ENCODE measurements at places on chromosomes 12 and 14.
A peak's percentile ranks its signal among the peaks of the same experiment; 100 is the strongest.

DNA sequence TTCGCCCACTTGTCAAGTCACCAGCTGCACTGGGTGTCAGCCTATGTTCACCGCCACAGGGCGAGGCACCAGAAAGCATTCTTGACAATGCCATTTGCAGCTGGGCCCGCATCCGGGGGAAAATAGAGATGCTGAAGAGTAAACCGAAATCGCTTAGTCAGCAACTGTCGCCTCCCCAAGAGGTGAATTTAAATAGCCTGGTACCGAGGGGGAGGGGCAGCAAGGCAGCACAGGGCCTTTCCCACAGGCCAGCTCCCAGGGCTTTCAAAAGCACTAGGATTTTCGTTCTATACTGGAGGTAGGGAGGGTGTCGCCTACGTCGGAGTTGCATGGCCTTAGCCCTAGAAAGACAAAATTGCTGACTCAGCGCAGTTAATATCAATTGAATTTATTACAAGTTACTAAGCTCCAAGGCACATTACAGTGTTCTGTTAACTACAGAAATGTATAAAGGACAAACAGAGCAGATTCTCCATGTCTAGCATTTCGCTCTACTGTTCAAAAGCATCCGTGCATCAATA is 4.3 kb downstream of the IRF2BPL start:
- H3K27ac ChIP-seq, result peak overlapping the region; percentile 58
- peaks cover 8% of the 10 kb centered on the region for H3K36me3 ChIP-seq
- DNase-seq, result peak; percentile 53
- H3K4me1 ChIP-seq, result peaks cover 53% of the 10 kb centered on the region
- H3K4me3 ChIP-seq, result peak overlapping the region; percentile 31
- no peaks in the 10 kb centered on the region for H3K27me3 ChIP-seq

GRCh38 chr14:51012055-51012454 is 67.8 kb upstream of the PYGL start:
- no peaks in the 10 kb centered on the region for H3K36me3 ChIP-seq
- no peak for DNase-seq
- no peaks in the 10 kb centered on the region for H3K27me3 ChIP-seq
- no peaks in the 10 kb centered on the region for H3K4me1 ChIP-seq
- no peak overlapping the region for H3K4me3 ChIP-seq

DNA sequence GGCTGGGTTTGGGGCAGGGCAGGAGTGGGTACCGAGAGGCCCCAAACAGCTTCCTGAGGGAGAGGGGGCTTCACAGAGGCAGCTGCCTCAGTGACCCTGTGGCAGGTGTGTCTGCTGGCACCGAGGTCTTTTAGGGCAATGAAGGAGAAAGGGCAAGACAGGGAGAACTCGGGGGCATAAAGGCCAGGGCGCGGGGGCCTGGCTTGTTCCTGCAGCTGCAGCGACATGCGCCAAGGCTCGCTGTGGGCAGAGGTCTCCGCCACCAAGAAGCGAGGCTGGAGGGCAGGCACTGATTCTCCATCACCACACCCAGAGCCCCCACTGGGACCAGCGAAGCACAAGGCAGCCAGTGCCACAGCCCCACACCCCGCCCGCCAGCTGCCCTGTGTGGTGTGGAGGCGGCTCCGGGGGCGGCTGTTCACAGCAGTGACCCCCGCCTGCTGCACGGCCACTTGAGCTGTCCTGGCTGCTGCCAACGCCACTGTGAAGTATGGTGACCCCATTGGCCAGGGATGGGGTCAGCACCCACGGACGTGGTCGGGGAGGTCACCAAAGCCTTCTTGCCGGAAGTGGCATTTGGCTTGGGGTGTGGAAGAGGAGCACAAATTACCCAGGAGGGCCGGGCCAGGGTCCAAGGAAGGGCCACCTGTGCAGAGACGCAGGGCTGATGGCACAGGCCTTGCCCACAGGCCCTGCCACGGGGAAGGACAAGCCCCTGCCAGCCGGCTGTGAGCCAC is 16.4 kb downstream of the BAG5 start:
- DNase-seq, result no peak
- H3K27ac ChIP-seq, result no peak overlapping the region
- no peaks in the 10 kb centered on the region for H3K36me3 ChIP-seq
- no peaks in the 10 kb centered on the region for H3K4me1 ChIP-seq

- H3K27ac ChIP-seq, result no peak overlapping the region
- no peaks in the 10 kb centered on the region for H3K4me1 ChIP-seq
- no peaks in the 10 kb centered on the region for H3K27me3 ChIP-seq
These were observed 34.8 kb downstream of the TMCC3 start for GRCh38 chr12:94615260-94616181.

DNA sequence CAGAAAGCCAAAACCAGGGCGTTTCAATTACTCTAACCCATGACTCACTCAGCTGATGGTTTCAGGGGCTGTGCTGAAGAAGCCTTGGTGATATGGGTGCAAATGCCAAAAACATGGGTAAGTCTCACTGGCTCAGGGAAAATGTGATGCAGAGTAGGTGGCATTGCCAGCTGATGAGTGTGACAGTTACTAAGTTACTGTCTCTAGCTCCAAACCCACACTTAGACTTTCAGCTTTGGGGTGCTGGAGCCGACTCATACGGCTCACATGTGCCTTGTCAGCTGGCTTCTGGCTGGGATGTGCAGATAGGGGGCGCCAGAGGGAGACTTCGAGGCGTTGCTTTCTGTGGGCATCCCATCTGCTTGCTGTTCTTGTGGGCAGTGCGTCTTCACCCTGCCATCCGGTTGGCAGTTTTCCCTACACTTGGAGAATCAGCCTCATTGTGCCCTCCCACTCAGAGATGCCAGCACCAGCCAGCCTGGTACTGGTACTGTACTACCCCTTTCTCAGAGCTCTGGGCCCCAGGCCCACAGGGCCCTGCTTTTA is 11.1 kb upstream of the KRT7 start:
- H3K4me1 ChIP-seq, result no peaks in the 10 kb centered on the region
- no peak overlapping the region for H3K27ac ChIP-seq
- H3K4me3 ChIP-seq, result no peak overlapping the region
- H3K27me3 ChIP-seq, result no peaks in the 10 kb centered on the region

DNA sequence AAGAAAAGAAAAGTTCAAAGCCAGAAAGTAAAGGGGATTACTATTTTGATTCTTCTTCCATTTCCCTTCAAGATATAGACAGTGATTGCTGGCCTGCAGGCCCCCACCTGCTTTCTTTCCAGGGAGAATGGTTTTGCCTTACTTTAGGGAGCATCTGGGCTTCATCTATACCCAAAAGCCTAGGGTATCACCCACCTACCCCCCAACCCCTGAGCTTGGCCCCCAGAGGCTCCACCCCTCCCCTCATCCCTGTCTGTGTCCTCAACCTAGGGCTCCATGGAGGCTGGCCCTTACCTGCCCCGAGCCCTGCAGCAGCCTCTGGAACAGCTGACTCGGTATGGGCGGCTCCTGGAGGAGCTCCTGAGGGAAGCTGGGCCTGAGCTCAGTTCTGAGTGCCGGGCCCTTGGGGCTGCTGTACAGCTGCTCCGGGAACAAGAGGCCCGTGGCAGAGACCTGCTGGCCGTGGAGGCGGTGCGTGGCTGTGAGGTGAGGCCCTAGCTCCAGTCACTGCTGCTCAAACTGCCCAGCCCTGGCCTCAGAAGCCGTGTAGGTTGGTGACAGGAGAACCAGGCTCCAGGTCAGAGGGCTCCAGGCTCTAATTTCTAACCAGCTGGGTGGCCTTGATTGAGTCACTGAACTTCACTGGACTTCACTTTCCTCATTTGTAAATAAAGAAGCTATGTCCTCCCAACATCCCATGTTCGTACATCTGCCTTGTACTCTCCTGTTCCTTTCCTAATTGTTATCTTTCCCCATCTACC is 13.6 kb downstream of the ARHGEF40 start:
- no peaks in the 10 kb centered on the region for H3K27me3 ChIP-seq
- no peak for DNase-seq
- no peak overlapping the region for H3K4me3 ChIP-seq
- H3K36me3 ChIP-seq, result no peaks in the 10 kb centered on the region
- peaks cover 12% of the 10 kb centered on the region for H3K4me1 ChIP-seq

GRCh38 chr12:1533602-1534304 is 60.6 kb downstream of the FBXL14 start:
- H3K27me3 ChIP-seq, result peaks cover 23% of the 10 kb centered on the region
- peak; percentile 11 for DNase-seq
- H3K27ac ChIP-seq, result no peak overlapping the region
- H3K4me3 ChIP-seq, result peak overlapping the region; percentile 24

GRCh38 chr12:94535510-94535921 is 75.8 kb upstream of the CEP83 start:
- H3K27ac ChIP-seq, result no peak overlapping the region
- H3K36me3 ChIP-seq, result no peaks in the 10 kb centered on the region
- H3K4me1 ChIP-seq, result no peaks in the 10 kb centered on the region
- no peak overlapping the region for H3K4me3 ChIP-seq
- no peaks in the 10 kb centered on the region for H3K27me3 ChIP-seq

DNA sequence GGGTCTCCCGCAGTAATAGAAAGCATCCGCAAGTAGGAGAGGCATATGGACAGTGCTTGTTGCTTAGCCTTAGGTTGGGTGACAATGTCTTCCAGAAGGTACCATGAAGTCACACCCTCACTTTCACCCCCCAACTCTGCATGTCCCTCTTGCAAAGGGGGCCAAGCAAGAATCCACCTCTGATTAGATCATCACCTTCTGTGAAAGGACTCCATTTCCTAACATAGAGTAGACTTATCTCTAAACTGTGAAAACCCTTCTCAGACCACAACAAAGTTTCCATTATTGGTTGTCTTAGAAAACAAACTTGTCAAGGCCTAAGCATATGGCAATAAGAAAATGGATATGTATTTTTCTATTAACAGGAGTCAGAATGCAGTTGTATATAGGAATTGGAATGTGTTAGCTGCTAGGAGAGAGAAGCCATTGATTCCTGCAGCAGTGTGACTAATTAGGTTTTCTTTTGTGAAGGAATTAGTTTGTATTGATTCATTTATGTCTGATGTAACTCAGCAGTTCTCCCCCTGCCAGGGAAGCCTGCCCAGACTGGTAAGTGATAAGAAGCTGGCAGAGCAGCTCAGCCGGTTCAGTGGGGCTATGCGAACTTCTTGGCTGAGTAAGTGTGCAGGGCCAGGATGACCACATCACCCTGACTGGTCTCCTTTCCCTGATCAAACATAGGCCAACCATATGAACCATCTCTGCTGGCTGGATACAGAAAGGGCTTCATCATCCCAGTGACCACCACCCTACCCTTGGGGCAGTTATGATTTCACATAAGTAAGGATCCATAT is 107.3 kb upstream of the CCDC196 start:
- no peak overlapping the region for H3K27ac ChIP-seq
- no peak for DNase-seq
- no peaks in the 10 kb centered on the region for H3K36me3 ChIP-seq
- no peaks in the 10 kb centered on the region for H3K27me3 ChIP-seq

- peaks cover 38% of the 10 kb centered on the region for H3K4me1 ChIP-seq
- no peak for DNase-seq
- no peaks in the 10 kb centered on the region for H3K27me3 ChIP-seq
- no peak overlapping the region for H3K4me3 ChIP-seq
These were observed 5.7 kb downstream of the ADCY4 start for GRCh38 chr14:24329073-24329663.

DNA sequence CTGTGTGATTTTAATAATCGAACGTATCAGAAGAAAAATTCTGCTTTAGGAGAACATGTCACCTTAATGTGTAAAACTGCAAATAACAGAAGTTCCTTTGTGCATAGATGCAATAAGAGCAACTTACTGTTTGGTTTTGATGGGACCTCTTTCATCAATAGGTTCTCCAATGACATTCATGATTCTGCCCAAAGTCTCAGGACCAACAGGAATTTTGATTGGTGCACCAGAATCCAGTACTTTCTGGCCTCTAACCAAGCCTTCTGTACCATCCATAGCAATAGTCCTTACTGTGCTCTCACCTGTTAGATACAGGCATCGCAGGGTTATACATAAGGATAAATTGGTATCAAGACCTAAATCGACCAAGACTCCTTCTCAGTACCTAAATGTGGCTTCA is 1.1 kb downstream of the ATP5F1B start:
- peak overlapping the region; percentile 93 for H3K4me3 ChIP-seq
- peaks cover 9% of the 10 kb centered on the region for H3K4me1 ChIP-seq
- peaks cover 38% of the 10 kb centered on the region for H3K36me3 ChIP-seq
- H3K27ac ChIP-seq, result peak overlapping the region; percentile 86

DNA sequence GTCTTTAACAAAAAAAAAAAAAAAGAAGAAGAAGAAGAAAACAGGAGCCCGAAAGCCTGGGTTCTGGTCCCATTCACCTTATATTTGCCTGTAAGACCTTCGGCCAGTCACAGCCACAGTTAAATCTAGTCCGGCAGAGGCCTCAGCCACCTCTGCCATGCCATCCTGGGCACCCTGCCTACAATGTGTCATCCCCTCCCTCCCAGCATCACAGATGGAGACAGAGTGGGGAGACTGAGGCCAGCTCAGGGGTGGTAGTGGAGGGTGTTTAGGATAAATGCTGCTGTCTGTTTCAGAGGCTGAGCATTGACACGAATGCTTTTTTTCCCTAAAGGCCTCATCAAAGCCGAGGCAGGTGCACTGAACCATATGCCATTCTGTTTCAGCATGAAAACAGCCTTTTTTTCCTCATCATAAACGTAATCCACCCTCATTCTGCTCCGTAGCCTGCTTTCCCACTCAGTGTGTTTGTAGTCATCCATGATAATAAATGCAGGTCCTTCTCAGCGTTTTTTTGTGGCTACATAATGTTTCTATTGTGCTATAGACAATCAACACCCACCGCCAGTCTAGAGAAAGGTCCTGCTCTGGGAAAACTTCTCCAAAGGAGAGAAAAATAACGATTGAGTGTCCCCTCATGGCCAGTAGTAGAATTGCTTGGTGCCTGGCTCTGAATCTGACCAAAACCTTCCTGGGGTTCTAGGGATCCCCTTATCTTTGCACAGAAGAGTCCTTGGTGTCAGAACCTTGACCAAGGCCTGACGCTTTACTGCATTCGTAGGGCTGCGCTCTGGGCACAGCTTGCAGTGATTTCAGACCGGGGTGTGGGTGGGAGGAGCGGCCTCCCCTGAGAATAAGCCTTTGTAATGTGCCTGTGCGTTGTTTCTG is 41.1 kb upstream of the TSPAN9 start:
- H3K27me3 ChIP-seq, result peaks cover under 1% of the 10 kb centered on the region
- H3K4me1 ChIP-seq, result no peaks in the 10 kb centered on the region
- DNase-seq, result no peak
- H3K4me3 ChIP-seq, result no peak overlapping the region

Data from effector memory CD4-positive, alpha-beta T cell (primary cell).